ENCODE measurements at places on chromosomes 3 and 15.

DNA sequence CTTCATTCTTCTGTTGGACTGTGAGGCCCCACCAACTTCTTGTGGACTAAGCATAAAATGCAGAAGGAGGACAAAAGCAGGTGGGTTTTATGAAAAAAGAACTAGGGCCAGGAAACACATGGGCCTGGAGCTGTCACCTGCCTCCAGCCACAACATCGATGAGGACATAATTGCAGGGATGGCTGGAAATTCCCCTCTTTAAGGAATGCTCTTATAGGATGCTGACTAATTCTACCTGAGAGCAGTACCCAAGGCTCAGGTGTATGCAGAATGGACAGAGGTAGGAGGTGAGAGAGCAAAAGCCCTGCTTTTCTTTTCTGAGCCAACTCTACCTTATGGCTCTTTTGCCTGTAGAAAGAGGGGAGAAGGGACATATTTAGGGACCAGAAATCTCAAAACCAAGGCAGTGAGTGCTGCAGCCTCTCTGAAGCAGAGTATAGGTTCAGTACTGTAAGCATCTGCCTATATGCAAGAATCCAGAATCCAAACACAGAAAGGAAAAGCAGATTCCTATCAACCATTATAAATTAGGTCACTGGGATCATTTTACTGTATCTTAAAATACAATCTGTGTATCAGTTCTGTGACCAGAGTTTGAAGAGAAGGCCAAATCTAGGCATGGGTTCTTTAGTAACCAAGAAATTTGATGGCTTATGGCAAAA, 205.3 kb upstream of the WNT5A start:
- DNase-seq = no peak

DNA sequence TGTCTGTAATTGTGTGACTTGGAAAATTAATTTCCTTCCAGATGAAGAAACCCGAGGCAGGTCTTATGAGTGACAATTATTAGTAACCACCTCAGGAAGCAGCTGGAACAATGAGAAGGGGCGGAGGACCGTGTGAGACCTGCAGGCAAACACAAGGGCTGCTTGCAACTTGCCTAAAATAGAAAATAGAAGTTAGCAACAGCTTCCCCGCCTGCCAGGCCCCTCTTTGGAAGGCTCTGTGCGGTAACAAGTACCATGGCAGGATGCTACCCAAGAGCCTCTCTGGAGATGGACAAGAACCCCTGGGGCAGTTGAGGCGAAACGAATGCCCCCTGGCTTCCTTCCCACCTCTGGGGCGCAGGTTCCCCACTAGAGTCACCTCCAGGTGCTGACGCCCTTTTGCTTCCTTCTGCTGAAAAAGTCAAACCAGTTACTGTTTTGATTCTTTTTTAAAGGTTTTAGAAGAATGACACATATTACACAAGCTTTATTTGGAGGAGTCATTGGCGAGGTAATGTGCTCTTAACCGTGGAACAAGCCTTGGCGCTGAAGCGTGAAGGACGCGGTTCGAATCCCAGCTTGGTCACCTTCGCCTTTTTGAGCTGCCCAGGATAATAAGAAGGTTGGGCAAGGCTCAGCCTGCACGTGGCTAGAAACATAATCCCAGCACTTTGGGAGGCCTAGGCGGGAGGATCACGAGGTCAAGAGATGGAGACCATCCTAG, 47.0 kb upstream of the SYNM start:
- no peak for DNase-seq

GRCh38 chr3:46124216-46125177, 83.6 kb downstream of the CCR1 start:
- DNase-seq = no peak

GRCh38 chr3:11529281-11529680, 114.4 kb downstream of the VGLL4 start:
- DNase-seq = no peak

All from NCI-H1092 treated with DMSO at 0.1 percent for 48 hours (cell line).